Stimulated activated CD8-positive, alpha-beta memory T cell treated with anti-CD3 and anti-CD28 coated beads, Interleukin-4, amount 100 ng/mL, for 1 hour (primary cell): ENCODE measurements at places on chromosomes 16 and 17.

DNA sequence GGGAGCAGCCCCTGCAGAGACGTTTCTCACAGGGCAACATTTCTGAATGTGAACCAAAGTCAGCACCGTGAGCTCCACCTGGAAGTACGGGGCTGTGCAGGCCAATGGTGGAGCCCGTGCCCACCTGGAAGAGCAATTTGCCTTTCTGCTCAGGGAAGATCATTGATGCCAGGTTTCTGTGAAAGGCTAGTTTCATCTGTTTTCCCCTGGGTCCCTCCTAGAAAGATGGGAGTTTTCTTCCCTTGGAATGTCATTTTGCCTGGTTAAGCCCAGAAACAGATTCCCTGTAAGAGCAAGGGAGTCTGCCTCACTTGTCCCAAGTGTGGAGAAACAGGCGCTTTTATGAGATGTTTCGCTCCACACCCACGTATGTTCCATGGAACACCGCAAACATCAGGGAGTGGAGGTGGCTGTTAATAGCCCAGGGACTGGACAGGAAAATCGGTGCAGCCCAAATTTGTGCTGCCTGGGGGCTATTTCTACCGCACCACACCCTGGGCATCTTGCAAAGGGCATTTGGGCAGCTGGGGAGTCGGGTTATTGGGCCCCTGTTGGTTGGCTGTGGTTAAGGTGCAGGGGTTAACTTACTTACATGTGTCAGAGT is 2.6 kb downstream of the SLC6A4 start:
- DNase-seq: no peak

DNA sequence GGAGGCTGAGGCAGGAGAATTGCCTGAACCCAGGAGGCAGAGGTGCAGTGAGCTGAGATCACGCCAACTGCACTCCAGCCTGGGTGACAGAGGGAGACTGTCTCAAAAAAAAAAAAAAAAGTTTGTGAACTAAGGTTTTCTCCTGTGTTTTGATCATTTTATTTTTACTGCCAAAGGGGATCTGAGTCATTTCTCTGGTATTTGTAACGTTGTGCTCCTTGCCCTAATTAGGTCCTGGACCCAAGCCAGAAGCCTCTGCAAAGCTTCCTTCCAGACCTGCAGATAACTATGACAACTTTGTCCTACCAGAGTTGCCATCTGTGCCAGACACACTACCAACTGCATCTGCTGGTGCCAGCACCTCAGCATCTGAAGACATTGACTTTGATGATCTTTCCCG is 32.1 kb downstream of the IST1 start:
- no peak for DNase-seq

DNA sequence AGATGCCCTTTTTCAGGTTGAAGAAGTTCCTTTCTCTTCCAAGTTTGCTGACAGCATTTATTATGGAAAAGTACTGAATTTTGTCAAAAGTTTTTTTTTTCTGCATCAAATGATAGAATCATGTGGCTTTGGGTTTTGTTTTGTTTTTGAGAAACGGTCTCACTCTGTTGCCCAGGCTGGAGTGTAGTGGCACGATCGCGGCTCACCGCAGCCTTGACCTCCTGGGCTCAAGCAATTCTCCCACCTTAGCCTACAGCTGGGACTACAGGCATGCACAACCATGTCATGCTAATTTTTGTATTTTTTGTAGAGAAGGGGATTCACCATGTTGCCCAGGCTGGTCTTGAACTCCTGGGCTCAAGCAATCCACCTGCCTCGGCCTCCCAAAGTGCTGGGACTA is 7.3 kb downstream of the CMTM4 start:
- no peak for DNase-seq

- no peak for DNase-seq
Measured at GRCh38 chr16:74775255-74775654, 635 bp upstream of the FA2H start.

DNA sequence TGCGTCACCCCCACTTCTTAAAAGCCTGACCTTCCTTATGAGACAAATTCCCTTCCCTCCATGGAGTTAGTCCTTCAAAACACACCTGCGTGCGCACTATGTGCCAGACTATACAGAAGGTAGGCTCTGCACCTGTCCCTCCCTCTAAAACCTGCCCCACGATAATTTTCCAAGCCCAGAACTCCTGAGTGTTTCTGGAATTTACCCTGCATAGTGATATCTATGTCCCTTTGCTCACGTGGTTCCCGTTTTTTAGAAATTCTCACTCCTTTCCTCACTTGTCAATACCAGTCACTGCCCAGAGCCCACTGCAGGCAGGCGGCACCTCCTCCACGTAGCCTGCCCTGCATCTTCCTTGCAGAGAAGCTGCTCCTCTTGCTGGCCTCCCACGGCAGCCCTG is 82.2 kb downstream of the SLC6A2 start:
- DNase-seq: no peak

GRCh38 chr17:15963670-15964110 is 18.8 kb downstream of the ADORA2B start:
- DNase-seq: no peak
